ENCODE measurements at places on chromosomes 4 and X.
A peak's percentile ranks its signal among the peaks of the same experiment; 100 is the strongest.

GRCh38 chr4:137209240-137209639 lies 323.1 kb downstream of the PCDH18 start:
- DNase-seq = no peak

- DNase-seq = no peak
Measured at GRCh38 chr4:81494031-81494431, 22.3 kb upstream of the RASGEF1B start.

- DNase-seq = no peak
Measured at GRCh38 chr4:72817012-72817411, 248.0 kb upstream of the ADAMTS3 start.

DNA sequence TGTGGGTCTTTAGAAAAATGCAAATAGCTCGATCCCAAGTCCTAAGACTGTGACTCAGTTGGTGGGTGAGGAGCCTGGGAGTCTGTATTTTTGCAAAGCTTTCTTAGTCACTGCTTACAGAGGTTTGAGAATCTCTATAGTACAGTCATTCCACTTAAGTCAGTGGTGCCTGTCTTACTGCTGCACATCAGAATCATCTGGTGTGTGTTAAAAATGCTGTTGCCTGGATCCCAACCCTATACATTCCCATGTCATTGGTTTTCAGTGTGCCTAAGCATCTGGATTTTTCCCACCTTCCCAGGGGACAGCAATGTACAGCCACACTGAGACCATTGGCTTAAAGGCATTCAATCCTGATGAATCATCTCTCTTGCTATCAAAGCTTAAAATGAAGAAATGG lies 21.0 kb upstream of the GEMIN8 start:
- DNase-seq = no peak

- no peak for DNase-seq
Measured at GRCh38 chrX:12610079-12610478, 181.1 kb upstream of the PRPS2 start.

DNA sequence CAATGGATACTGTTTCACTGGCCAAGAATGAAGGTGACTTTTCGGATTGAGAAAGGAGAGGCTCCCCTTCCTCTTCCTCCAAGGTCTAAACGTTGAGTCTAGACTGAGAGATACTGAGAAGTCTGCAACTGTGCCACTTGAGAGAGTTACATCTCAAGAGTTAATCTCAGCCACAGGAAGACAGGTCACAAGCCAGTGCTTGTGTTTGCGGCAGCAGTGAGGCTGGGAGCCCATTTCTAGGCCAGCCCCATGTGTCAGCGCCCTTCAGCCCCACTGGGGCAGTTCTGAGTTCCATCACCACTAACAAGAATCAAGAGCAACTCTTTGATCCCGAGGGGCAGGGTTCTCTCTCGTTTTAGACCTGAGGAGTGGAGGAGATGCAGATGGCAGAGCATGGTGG lies 7.3 kb upstream of the SEC24D start:
- DNase-seq = no peak

- DNase-seq = no peak
Measured at GRCh38 chr4:70788733-70789132, 51.0 kb downstream of the GRSF1 start.

- no peak for DNase-seq
Measured at GRCh38 chrX:19448077-19448476, 67.2 kb downstream of the MAP3K15 start.

DNA sequence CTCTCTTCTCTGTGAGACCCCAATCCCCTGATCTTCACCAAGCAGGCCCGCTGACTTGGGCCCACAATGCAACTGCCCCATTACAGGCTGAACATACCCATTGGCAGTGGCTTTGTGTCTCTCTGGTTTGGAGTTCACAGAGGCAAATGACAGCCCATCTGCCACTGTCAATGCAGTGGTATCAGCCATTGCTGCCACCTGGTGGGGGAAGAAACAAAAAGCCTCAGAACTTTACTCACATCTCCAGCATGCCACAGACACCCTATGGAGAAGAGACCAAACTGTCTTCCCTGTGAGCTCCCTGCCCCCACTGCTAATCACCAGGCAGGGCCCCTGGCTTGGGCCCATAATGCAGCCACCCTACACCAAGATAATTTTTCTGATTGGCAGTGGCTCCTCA lies 729.3 kb upstream of the ACTRT1 start:
- DNase-seq = peak; percentile 69

DNA sequence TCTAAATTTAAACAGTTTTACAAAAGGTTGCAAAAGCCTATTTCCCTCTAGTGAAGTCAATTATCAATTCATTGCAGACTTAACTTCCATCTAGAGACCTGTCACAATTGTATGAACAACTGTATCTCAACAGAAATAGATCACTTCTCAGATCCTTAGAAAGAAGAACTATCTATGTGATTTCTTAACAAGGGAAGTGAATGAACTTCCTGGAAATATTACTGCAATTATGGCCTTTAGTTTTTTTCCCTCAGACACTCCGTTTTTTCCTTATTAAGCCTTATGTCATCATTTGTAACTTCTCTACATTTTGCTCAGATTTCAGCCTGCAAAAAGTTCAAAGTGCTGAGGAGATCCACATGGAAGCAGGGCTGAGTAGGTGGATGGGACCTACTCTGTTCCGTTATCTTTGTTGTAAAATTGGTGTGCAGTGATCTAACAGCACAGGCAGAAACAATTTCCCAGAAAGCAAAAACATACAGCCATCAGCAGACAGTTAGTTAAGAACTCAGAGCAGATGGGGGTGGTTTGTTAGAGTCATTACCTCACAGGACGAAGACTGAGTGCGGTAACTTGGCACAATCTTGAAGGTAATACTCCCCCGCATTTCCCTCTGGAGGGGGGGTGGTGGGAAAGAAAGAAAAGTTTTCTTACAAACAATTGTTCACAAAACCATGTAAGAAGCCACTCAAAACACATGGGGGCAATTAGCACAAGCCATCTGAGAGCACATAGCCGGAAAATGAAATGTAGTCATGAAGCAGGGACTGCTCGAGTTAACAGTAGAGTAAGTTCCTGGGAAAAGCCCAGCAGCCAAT lies 112.3 kb downstream of the NYX start:
- peak; percentile 71 for DNase-seq

DNA sequence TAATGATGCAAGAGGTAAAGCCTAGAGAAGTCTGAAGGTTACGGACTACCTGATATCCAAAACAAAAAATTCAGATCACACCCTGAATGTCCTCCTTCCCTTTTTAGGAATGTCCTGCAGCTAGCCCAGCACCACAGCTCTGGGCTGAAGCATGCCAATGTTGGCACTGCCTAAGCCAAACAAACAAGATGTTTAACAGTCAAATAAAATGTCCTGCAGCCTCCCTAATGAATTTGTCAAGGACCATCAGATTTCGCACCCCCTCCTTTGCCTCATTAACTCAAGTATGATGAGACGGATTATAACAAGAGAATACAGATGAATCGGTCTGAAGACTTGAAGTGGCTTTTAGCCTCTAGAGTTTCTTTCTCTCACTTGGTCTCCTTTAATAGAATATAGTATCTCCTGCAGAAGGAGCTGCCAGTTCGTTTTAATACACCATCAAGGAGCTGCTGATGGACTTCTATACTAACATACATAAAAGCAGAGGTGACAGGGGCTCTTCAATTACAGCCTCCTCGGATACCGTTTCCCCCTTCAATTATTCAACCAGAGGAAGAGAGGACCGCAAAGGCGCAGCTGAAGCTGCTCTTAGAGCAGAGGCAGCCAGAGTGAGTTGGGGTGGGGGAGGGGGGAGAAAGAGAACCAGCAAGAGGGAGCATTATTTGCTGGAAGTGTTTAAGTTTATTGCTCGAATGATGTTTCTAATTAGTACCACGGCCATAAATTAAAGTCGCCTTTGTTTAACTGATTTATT lies 3.0 kb upstream of the MAB21L2 start:
- no peak for DNase-seq

DNA sequence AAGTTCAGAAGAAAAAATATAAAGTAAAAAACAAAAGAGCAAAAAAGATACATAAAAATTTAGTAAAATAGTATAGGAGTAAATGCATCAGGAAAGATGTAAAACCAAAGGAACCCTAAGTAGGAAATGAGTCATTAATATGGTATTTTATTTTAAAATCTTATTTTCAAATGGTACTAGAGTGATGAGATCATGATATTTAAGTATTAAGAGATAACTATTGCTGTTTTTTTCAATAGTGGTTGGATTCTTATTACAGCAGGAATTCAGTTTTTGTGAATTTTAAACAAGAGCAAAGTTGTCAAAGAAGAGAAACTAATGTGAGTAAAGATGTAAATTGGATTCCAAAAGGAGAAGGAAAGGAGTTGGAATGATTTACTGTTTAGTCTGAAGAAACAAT lies 20.0 kb downstream of the EMCN start:
- DNase-seq = no peak

GRCh38 chr4:38967260-38968095 lies 64.7 kb downstream of the TMEM156 start:
- DNase-seq = no peak

DNA sequence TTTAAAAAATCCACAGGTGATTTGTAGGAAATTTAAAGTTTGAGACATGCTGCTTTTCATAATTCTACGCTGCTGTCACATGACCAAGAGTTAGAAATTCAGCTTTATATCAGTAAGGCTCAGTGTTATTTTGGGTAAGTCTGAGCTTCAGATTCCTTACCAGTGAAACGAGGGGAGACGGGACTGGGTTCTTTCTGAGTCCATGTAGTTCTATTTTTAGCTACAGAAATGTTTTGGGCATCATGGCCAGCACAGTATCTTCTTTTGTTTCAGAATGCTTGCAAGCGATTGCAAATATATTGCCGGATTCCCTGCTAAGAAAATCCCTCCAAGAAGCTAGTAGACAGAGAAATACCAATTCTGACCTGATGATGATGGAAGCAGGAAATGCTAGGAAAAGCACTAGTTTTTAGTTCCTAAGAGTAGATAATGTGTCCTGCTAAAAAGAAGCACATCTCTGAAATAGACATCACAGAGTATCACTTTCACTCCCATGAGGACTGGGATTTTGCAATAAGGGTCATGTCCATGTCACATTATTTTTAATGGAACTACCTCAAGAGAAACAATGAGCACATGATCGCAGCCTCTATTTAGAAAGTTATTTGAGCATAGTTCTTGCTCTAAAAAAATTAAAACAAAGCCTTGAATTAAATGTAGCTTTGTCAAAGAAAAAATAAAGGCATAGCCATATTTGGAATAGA lies 10.9 kb downstream of the ATP1B4 start:
- DNase-seq = no peak

- no peak for DNase-seq
Measured at GRCh38 chrX:109760209-109760921, 27.3 kb upstream of the ACSL4 start.

- DNase-seq = no peak
Measured at GRCh38 chr4:34200535-34200934, 2043.8 kb downstream of the ARAP2 start.

- DNase-seq = no peak
Measured at GRCh38 chr4:93384887-93385286, 443.7 kb upstream of the ATOH1 start.

DNA sequence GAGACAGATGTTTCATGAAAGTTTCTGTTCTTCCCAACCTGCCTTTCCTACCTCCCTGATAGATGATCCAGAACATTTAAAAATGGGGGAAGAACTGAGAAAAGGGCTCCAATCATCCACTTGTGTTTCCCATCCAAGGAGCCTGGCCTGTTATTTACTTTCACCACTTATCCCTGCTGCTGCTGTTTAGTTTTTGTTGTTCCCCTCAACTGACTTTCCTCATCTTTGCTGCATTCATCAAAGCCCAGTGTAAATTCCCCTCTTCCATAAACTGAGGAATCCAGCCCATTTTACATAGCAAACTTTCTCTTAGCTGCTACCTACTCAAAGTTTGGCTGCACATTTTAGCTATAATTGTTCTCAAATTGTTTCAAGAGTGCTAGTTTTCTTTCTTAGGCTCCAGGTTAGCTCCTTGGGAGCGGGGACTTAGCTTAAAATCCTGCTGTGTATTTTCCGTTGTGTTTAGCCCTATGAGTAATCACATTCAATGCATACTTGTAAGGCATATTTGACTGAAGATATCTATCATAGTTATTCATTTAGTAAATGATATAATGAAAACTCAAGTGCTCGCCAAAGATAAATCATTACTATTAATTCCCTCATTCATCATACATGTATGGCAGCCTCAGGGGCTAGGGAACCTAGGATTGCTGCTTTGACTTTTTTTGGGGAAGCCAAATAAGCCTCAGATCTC lies 1.4 kb upstream of the PTPN13 start:
- DNase-seq = no peak

- DNase-seq = peak; percentile 60
Measured at GRCh38 chrX:101407167-101407747, 468 bp downstream of the GLA start.

Measured in activated CD4-positive, alpha-beta T cell treated with anti-CD3 and anti-CD28 coated beads, Interleukin-2, amount 10 ng/mL, durations not matched to agents 24 days and 14 days (primary cell).